Fibroblast of skin of back (primary cell): ENCODE measurements at places on chromosomes 12 and 14.

- no peak for DNase-seq
These were observed 8.1 kb upstream of the BMAL2 start for GRCh38 chr12:27324530-27324929.

GRCh38 chr14:52446355-52446754 is 106.0 kb downstream of the TXNDC16 start:
- no peak for DNase-seq

DNA sequence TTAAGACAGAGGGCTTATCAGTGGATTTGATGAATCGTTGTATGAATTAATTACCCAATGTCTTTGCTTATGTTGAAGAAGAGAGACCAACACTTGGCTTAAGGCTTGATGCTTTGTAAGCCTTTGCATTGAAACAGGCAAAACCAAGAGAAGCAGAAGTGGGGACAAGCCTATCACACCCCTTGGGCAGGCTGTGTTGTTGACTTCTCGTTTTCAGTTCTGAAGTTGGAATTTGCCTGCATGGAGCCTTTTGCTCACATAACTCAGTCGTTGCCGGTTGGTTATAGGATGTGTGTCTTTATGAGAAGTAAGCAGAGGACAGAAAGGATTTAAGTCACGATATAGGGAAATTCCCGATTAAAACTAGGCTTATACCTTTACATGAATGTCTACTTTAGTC is 94.7 kb downstream of the CCDC92 start:
- DNase-seq, result no peak

DNA sequence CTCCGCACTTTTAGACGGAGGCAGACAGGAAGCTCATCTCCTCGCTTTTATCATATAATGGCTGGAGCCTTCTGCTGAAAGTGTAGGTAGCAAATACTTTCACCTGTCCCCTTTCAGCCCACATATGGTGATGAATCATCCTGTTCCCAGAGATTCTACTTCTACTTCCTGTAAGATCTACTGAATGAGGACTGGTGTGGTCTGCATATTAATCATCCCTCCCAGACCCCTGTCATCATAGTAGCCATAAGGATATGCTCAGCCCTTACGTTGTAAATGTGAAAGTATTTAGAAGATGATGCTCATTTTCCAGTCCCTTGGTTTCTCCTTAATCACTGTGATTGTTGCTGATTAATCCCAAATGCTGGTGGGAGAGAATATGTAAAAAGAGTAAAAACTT is 268.2 kb upstream of the GRIP1 start:
- DNase-seq, result no peak

DNA sequence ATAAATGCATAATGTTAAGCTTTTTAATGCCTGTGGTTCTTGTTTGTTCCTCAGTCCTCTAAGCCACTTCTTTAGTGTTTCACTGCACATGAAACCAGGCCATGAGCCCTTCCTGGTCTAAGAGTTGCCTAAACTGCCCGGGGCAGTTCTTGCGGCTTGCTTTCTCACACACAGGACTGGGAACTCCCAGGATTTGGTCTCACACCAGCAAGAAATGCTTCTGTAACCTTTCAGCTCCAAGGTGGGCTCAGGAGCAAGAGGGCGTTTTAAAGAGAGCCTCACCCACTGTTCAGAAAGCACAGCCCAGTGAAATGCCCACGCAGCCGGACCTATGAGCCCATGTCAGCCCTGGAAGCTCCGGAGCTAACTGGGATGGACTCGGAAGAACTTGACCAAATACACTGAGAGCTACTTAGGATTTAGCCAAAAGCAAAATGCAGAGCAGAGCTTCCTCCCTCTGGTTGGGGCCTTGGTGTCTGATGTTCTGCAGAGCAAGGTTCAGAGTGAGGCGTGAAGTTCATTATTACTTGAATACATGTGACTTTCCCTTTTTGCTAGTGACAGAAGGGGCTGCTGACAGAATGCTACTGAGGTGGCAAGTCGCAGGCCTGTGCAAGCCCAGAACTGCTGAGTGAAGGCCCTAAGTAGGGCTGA is 23.4 kb downstream of the SLC25A29 start:
- DNase-seq, result no peak

- DNase-seq, result peak; percentile 93
These were observed 209.6 kb downstream of the CRADD start for GRCh38 chr12:93886533-93887511.

GRCh38 chr14:95442633-95443021 is 73.8 kb downstream of the SYNE3 start:
- peak; percentile 77 for DNase-seq

- DNase-seq, result no peak
These were observed 484 bp downstream of the PPP1CC start for GRCh38 chr12:110742096-110742717.

- DNase-seq, result peak; percentile 71
These were observed 37.9 kb downstream of the AKAP6 start for GRCh38 chr14:32366986-32367385.

- DNase-seq, result no peak
These were observed 36.1 kb downstream of the DHX37 start for GRCh38 chr12:124952801-124953200.

GRCh38 chr12:88691811-88692210 is 111.5 kb upstream of the KITLG start:
- DNase-seq, result no peak

- DNase-seq, result no peak
These were observed 943 bp upstream of the MGAT4C start for GRCh38 chr12:86257134-86257533.

- DNase-seq, result peak; percentile 22
These were observed 471 bp downstream of the MTRFR start for GRCh38 chr12:123233505-123234308.

DNA sequence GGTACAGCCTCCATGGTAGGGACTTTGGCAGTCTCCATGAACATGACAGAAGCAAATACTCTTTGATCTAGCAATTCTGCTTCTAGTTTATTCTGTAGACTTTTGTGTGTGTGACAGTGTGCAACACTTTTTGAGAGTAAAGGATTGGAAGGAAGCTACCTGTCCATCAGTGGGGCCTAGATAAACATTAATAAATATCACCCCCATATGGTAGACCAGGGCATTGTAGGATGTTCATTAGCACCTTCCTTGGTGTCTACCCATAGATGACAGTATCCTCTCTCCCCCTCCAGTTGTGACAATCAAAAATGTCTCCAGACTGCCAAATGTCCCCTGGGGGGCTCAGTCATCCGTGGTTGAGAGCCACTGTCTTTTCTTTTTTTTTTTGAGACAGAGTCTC is 10.8 kb downstream of the SNRNP35 start:
- DNase-seq, result no peak

DNA sequence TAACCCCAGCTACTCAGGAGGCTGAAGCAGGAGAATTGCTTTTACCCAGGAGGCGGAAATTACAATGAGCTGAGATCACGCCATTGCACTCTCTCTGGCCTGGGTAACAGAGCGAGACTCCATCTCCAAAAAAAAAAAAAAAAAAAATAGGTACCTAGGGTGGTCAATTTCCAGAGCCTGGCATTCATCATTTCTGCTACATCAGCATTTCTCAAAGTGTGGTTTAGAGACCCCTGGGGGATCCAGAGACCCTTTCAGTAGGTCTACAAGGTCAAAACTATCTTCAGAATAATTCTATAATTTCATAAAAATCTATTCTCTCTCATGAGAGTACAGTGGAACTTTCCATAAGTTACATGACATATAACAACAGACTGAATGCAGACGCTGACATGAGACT is 19.9 kb downstream of the CERS5 start:
- no peak for DNase-seq

- DNase-seq, result no peak
These were observed 165.5 kb downstream of the KIF26A start for GRCh38 chr14:104303705-104304425.

GRCh38 chr14:101719045-101719645 is 42.4 kb upstream of the PPP2R5C start:
- DNase-seq, result no peak

GRCh38 chr14:75479770-75480600 is 42.3 kb upstream of the BATF start:
- no peak for DNase-seq

DNA sequence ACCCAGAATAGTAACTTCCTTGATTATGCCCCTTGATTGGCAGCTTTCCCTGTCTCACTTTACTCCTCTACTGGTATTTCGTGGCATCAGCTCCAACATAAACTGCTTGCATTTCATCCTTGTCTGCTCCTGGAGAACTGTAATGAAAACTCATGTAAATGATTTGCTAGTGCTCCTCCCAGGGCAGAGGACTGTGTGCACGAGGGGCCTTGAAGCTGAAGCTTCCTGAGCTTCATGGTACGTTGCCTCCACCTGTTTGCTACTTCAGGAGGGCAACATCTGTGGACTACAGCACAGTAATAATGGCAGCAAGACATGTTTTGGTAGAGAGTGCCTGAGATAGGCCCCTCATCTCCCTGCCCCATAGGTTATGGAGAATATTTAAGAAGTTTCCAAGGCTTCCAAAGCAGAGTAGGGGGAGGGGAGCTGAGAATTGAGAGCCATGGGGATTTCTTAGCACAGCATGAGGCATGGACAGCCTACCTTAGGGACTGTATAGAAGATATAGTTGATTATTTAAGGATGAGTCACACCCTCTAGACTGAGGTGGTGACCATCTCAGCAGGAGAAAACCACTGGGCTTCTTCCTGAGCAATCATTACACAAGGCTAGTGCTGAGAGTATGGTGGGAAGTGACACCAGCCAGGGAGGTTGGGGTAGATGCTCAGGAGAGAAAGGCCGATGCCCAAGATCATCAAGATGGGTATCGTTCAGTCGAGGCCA is 29.5 kb downstream of the CCDC198 start:
- DNase-seq, result no peak

GRCh38 chr12:113409462-113410124 is 5.9 kb upstream of the SDS start:
- DNase-seq, result no peak

- peak; percentile 25 for DNase-seq
These were observed 27.1 kb upstream of the PCNX4 start for GRCh38 chr14:60064491-60065072.

DNA sequence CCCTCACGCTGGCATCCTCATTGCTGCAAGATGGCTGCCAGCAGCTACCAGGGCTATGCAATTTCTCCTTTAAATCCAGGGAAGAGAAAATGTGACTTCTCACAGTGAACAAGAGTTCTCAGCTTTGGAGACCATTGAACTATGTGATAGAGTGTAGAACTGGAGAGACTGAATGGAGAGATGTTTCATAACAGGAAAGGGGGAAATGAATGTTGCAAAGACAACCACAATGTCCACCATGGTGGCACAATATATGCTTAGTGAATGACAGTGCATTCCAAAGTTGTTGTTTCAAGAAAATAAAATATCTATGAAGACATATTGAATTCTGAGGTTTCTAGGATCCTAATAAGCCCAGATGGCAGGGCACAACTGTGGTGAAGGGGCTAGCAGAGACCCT is 13.2 kb upstream of the COCH start:
- DNase-seq, result peak; percentile 25

DNA sequence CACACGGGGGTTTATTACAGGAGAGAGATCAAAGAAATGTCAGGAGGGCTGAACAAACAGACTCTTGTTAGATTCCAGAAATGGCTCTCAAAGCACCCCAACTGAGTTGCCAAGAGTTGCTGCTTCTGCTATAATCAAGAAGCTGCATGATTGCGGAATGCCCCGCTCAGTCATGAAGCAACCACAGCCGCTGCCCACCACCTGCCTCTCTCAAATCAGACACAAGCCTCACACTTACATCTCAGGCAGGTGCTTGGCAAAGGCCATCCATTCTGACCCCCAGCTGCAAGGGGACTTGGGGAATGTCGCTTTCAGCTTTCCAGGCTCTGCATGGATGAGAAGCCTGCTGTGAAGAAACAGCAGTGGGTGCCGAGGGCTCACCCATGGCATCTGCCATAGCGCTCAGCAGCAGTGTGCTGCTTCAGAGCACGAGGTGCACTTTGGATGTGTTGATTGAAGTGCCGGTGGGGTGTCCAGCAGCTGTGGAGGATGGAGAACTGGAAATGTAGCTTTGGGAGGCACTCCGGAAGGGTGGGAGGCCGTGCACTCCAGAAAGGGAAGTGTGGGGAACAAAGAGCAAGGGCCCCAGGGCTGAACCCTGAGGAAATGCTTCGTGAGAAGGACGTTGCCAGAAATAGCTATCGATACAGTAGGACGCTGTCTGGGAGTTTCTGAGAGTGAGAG is 37.7 kb downstream of the LRRC74A start:
- no peak for DNase-seq

DNA sequence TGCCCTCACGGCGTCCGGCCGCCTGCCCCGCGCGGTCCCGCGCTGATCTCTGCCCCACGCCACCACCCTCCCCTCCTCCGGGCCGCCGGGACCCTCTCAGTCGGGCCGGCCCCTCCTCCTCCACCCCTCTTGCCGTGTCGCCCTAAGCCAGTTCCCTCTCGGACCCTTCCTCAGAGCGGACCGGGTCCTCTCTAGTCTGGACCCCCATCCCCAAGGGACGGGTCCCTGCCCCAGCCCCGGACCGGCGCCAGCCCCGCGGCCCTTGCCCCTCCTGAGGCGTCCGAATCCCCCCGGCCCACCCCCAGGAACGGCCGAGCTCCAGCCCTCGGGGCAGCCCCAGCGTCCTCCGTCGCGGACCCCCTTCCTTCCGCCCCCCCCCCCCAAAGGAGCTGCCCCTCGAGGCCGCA is 485 bp downstream of the PPP4R4 start:
- no peak for DNase-seq

GRCh38 chr12:41967668-41968500 is 176.8 kb downstream of the GXYLT1 start:
- no peak for DNase-seq
